ENCODE measurements at places on chromosomes 2 and 18.

DNA sequence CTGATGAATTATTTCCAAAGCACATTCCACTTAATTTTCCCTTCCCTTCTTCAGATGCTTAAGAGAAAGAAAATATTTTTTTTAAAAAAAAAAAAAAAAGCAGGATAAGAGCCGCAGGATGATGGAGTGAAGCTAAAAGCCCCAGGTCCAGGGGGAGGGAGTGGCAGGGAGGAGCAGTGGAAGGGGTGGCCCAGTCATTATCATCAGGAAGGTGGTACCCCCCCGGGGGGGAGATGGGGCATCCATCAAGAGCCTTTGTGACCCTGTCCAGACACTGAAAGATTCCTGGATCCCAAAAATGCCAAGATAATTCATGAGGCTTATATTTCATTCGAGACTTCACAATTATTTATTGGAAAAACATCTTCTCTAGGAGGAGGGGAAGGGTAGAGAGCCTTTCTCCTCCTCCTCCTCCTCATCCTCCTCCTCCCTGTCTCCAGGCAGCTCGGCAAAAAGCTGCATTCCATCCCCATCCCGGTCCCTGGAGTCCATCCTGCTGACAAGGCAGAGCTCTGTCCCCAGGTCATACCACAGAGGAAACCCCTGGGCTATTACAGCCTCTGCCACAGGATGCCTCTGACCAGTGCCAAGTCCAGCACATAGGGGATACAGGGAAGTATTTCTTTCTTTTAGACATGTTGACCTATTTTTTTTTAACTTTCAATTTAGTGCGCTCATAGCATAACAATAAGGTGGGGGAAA is 125.3 kb downstream of the TWIST2 start:
- no peak for DNase-seq

- DNase-seq = peak; percentile 19
These were observed 1.1 kb upstream of the KCTD1 start for GRCh38 chr18:26549263-26550094.

- no peak for DNase-seq
These were observed 756 bp upstream of the NAGK start for GRCh38 chr2:71067567-71068217.

GRCh38 chr2:118449401-118449800 is 361.1 kb downstream of the INSIG2 start:
- no peak for DNase-seq

Data from NCI-H2171 (cell line).